SJSA1 (cell line): ENCODE measurements at places on chromosomes 7 and 10. TPM values are rescaled to one million over a fixed set of nuclear protein-coding genes. Genes with fewer than 3 reads are reported as not detected.

DNA sequence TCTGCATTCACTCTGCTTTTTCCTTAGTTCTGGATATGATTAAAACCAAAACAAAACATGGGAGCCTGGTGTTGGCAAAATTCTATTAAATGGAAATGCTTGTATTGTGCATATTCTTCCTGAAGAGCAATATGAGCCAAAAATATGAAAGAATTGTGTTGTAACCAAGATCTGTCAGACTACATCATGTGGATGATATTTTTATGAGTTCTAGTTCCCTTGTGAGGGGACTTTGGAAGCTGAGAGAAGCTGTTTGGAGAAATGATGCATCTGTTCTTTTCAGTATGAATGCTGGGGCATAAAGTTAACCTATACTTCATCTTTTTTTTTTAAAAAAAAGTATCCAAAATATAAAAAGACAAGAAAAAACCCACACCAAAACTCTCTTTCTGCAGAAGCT lies 782.7 kb downstream of the ANKRD7 start:
- no peak for DNase-seq

DNA sequence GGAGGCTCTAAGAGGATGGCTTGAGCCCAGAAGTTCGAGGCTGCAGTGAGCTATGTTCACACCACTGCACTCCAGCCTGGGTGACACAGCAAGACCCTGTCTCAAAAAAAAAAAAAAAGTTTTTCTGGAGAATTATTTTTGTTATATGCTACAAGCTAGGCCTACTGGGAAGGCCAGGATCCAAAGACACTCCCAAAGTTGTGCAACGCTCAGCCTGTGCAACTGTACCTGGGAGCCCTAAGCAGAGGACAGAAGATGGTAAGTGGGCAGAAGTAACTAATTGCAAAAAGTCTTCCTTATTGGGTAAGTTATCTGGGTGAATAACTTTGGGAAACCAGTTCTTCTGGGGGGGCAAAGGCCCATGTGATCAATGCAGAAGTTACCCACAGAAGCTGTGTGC lies 17.3 kb downstream of the HIP1 start:
- DNase-seq = no peak

GRCh38 chr7:128033246-128033645 lies 2.0 kb upstream of the LRRC4 start:
- DNase-seq = no peak

GRCh38 chr7:12322284-12322902 lies 81.3 kb downstream of the VWDE start:
- no peak for DNase-seq

DNA sequence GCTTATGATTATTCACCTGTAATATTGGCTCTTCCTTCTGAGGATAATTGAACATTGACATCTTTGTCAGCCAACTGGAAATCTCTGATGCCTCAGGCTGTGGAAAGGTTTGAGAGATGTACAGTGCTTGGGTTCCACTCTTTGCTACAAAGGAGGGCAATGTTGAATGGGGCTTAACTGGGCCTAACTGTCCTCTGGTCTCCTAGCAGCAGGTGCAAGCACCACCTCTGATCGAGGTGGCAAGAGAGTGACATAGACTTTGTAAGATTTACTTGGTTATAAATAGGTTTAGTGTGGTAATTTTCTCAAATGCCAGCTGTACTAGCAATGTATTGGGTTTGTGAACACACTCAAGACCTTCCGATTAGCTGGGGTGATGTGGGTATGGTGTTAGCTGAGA lies 21.1 kb downstream of the CYP2C8 start:
- DNase-seq = no peak

- DNase-seq = no peak
Measured at GRCh38 chr10:126639084-126639483, 31.4 kb downstream of the C10orf90 start.

DNA sequence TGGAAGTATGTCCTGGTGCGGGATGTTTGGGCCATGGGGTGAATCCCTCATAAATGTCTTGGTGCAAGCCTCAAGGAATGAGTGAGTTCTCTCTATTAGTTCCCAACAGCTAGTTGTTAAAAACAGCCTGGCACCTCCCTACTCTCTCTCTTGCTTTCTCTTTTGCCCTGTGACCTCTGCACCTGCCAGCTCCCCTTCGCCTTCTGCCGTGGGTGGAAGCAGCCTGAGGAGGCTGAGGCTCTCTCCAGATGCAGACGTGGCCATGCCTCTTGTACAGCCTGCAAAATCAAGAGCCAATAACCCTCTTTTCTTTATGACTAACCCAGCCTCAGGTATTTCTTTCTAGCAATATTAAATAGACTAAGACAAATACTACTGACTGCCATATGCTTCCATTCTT lies 210.3 kb downstream of the POM121L12 start:
- no peak for DNase-seq

DNA sequence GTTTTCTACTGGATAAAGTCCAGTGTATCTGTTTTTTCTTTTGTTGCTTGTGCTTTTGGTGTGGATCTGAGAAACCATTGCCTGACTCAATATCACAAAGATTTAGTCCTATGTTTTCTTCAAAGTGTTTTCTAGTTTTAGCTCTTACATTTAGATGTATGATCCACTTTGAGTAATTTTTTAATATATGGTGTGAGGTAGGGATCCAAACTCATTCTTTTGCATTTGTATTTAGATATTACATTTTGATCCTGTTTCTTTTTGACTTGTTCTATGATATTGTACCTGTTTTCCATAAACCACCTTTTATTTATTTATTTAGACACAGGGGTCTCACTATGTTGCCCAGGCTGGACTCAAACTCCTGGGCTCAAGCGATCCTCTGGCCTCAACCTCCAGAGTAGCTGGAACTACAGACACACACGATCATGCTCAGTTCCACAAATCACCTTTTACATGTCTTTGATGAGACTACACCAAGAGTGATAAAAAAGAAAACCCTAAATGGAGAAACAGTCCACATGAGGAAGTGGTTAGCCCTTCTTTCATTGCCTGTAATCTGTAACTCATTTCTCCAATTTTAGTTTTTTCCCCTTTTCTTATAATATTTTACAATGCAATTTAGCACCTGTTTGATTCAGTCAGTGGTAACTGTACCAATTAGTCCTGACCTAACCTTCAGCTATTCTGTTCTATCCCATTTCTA lies 86.0 kb downstream of the SLC37A3 start:
- no peak for DNase-seq

- no peak for DNase-seq
Measured at GRCh38 chr7:67619175-67619574, 622.5 kb downstream of the TYW1 start.

DNA sequence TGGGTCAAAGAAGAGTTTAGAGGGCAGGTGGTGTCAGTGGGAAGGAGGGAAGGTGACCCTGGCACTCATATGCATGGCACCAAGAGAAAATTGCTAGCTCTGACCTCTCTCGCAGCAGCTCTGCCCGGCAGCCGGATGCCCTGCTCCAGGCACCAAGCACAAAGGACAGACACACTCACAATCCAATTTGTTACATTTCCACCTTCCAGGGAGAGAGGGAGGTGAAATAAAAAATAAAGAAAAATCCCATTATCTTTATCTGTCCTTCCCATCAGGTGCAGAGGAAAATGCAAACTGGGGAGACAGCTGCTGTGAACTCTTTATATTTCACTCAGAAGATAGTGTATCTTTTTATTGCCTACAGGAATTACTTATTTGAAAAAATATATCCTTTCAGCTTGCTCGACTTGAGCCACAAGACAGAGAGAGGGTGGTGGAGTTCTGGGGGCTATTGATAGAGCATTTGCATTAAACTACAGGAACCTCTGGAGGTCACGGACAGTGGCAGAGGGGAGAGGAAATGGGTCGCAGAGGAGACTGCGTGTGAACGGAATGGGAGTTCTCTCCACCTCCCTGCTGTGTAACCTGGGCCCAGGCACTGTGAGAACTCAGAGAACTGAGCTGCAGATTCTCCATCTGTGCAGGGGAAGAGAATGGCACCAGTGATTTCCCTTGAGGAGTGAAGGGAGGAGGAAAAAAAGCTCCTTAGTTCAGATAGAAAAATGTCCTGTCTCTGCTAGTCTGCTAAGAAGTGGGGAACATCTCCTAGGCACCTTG lies 421.4 kb downstream of the PLXNA4 start:
- no peak for DNase-seq

DNA sequence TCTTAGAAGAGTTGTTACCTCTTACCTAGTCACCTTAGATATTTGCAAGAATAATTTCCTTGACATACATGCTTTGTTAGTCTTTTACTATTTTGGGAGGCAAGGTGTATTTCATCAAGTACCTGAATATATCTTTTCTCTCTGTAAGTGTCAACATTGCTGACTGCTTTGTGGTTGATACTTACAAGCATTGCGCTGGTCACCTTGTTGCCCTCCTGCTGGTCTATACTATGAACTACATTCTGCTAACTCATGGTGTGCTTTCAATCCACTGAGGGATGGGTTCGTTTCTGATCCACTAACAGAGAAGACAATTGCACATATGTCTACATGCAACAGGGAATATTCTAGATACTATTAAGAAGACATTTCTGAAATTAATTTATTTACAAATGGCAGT lies 837.8 kb upstream of the COBL start:
- no peak for DNase-seq

DNA sequence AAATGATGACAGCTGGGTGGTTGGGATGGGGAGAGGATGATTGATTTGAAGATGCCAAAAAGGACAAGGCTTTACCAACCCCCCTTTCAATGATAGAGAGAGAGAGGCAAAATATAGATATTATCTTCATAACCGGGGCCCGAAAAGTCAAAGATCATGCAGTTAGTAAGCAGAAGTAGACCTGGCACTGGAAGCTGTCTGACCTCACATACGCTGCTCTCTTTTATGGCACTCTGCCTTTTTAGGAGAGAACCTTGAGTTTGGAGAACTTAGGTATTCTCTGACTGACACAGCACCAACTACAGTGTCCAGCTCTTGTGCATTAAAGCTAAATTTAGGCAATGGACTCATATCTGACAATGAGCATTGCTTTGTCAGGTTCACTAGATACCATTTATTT lies 30.7 kb downstream of the CNNM2 start:
- no peak for DNase-seq

DNA sequence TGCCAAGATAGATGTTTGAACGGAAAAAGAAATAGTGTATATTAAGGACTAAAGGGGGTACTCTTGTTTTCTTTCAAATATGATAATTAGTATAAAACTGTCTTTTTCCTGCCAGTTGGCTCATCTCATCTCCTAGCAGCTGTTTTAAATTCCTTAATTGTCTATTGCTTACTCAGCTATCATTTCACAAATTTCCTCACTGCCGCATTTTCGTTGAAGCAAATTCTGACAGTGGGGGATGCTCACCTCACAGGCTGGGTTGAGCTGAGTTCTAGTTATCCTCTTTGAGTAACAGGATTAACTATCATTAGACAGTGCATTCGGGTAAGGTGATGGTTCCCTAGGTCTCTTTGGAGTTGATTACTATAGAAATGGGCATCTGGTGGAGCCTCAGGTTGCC lies 592.0 kb downstream of the AUTS2 start:
- DNase-seq = no peak

DNA sequence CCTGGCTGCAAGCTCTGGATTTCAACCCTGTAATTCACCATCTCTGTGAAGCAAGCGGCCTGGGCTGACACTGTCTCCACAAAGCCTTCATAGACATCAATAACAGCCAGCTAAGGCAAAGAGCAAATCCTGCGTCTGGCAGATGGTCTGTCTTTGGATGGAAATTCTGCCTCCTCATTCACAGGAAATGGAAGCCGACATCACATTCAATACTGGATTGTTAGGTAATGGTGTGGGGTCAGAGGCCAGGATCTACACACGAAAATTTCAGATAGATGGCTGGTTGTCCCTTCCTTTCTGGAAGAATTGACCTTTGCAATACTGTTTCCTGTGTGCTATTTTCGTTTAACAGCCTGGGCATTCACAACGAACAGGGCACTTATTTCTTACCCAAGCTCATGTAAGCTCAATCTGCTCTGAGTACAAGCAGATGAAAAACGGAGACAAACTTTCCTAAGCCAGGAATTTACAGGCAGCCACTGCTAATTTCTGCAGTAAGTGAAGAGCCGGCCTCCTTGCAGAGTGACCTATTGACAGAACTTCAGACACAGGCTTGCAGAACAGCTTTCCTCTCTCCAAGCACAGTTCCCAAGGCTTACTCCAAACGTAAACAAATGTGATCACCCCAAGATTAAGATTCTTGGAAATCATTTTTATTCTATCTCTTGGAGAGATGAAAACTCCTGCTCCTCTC lies 3.1 kb upstream of the ADAM12 start:
- no peak for DNase-seq

DNA sequence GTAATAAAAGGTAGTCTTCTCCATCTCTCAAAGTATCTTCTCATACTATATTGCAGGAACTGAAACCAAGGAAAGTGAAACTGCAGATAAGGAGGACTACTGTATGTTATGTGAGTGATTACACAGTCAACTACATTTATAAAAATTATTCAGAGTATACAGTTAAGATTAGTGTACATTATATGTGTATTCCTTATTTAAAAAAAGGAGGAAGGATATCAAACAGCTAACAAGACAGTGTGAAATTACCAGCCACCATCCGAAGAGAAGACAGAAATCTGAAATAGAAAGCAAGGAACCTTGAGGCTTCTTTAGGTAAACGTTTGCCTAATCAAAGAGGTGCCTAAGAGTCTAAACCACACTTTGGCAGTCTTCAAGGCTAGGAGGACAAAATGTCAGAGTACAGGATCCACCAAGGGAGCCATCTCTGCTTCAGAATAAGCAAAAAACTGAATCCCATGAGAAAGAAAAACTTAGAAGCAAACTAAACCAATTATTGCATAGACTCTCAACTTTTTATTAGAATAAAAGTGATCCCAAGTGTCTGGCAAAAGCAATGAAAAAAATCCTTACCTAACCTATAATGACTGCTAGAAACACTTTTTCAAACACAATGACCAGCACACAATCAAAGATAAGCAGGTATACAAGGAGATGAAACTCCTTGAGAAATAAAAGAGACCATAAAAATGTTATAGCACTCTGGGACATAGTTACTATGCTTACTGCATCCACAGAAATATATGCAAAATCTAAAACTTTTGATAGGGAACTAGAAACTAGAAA lies 6.4 kb downstream of the USP6NL start:
- no peak for DNase-seq

DNA sequence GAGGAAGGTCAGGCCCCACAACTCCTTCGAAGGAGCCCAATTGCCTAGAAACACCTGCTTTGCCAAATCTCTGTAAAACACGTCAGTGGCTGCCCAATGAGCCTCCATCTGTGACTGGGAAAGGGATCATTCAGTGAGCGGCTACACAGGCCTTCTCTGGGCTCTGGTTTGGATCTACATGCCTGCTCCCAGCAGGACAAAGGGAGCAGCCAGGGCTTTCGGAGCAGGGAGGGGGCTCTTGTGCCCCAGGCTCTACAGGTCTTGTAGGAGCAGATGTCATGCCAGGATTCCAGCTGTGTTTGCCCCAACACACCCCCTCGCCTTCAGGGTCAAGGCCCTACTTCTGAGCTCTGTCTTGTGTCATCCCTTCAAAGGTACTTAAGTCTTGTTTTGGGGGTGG lies 73.5 kb downstream of the CLEC2L start:
- DNase-seq = no peak

The PIP gene
- not detected in 2 replicates for total RNA-seq

The GPR158 gene
- 0.42 TPM in 1 of 2 replicates, not detected in the other for total RNA-seq

The PAXIP1 gene
- 9.9 and 12.7 TPM in 2 replicates for total RNA-seq

The CYP2E1 gene
- total RNA-seq = 0.37 TPM in 1 of 2 replicates, not detected in the other

The PTPRE gene
- 1.0 and 1.5 TPM in 2 replicates for total RNA-seq

The TMEM139 gene
- not detected in 2 replicates for total RNA-seq

The AGAP5 gene
- 0.81 and 3.2 TPM in 2 replicates for total RNA-seq

The TMEM130 gene
- 0.72 and 1.1 TPM in 2 replicates for total RNA-seq

The ACSM6 gene
- total RNA-seq = not detected in 2 replicates

The ATP6V0A4 gene
- 0.21 TPM in 1 of 2 replicates, not detected in the other for total RNA-seq

The FZD8 gene
- 15.7 and 15.9 TPM in 2 replicates for total RNA-seq

The DPP6 gene
- not detected in 2 replicates for total RNA-seq

The CREB5 gene
- total RNA-seq = 1.00 and 6.0 TPM in 2 replicates
